ENCODE measurements at places on chromosomes 12 and 14. TPM values are rescaled to one million over a fixed set of nuclear protein-coding genes. Genes with fewer than 3 reads are reported as not detected.
A peak's percentile ranks its signal among the peaks of the same experiment; 100 is the strongest.

- DNase-seq = no peak
Measured at GRCh38 chr12:79344855-79345847, 345.6 kb downstream of the PAWR start.

- DNase-seq = no peak
Measured at GRCh38 chr14:106021832-106022231, 495.4 kb downstream of the TMEM121 start.

DNA sequence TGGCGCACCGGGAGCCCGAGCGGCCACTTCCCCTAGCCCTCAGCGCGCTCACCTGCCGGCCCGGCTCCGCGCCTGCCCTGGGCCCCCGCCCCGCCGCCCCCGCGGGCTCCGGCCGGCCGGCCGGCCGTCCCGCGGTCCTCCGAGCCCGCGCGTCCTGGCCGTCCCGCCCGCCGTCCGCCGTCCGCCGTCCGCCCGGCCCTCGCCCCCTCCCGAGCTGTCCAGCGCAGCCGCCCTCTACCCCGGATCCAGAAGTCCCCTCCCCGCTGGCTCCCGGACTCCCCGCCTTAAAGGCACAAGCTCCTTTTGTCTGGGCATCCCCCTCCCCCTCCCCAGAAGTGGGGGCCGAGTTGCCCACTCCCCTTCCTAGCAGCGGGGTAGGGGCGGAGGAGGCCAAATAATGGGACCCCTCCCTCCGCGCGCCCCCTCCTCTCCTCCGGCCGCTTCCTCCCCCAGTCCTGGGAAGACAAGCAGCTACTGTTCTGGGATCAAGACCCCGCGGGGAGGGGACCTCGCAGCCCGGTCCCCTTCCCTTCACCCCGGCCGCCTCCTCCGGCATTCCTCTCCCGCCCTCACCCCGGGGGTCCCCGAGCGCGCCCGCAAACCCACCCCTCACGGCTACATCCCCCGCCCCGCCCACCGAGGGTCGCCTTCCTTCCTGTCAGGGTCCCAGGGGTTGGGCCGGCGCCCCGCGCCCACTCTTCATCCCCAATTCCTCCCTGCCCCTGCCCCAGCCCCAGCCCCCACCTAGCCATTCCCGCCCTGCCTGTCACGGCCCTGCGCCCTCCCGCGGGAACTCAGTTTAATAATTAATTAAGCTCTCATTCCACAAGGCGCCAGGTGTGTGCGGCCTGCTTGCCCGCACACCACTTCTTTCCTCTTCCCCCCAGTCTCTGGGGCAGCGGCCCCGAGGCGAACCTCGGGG, at the start of gene ADCY6:
TSS of gene ADCY6 (minus strand) at position 236 of the 922 bp plus-strand sequence. CDS start 5,655 bp downstream, outside the sequence.
- peak; percentile 88 for DNase-seq

GRCh38 chr14:27553790-27554189, 956.0 kb upstream of the NOVA1 start:
- no peak for DNase-seq

GRCh38 chr14:85915711-85916110, 385.8 kb downstream of the FLRT2 start:
- no peak for DNase-seq

DNA sequence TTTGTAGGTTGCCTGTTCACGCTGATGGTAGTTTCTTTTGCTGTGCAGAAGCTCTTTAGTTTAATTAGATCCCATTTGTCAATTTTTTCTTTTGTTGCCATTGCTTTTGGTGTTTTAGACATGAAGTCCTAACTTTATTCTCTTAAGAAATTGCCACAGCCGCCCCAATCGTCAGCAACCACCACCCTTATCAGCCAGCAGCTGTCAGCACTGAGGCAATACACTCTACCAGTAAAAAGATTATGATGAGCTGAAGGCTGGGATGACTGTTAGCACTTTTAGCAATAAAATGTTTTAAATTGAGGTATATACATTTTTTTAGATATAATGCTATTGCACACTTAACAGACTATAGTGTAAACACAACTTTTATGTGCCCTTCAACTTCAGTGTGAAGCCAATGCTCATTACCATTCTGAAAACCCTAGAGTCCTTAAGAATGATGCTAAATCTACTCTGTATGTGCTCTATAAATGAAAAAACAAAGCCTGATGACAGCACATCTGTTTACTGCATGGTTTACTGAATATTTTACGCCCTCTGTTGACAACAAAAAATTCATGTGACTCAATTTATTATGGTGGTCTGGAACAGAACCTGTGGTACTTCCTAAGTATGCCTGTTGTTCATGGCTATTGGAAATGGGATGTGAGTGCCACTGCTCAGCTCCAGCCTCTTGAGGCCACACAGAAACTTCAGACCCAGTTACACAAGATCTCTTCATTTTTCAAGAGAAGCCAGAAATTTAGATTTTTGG, 197.4 kb downstream of the DUSP6 start:
- no peak for DNase-seq

DNA sequence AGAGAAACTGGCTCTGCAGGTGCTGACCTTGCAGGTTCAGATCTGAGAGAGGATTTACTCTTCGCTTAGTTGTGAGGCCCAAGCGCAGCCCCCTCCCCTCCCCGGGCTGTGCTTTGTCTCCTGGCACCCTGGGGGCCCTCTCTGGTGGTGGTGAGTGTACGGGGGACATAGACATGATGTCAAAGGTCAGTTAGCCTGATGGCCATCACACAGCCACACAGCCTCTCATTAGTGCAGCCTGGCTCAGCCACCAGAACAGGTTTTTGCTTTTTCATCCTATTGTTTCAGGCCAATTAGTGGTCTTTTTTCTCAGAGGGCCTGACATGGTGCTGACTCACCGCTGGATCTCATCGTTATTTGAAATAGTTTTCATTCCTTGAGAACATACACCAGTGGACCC, 437.9 kb downstream of the AACS start:
- no peak for DNase-seq

Gene KLHDC2
- total RNA-seq = 54.8 TPM

Gene TSPAN19
- total RNA-seq = not detected

- DNase-seq = no peak
Measured at GRCh38 chr12:105358789-105359188, 28.3 kb downstream of the C12orf75 start.

- DNase-seq = no peak
Measured at GRCh38 chr14:71856199-71856919, 75.9 kb upstream of the RGS6 start.

GRCh38 chr12:127912035-127912665, 354.8 kb upstream of the TMEM132C start:
- no peak for DNase-seq

Gene CCDC38
- not detected for total RNA-seq

DNA sequence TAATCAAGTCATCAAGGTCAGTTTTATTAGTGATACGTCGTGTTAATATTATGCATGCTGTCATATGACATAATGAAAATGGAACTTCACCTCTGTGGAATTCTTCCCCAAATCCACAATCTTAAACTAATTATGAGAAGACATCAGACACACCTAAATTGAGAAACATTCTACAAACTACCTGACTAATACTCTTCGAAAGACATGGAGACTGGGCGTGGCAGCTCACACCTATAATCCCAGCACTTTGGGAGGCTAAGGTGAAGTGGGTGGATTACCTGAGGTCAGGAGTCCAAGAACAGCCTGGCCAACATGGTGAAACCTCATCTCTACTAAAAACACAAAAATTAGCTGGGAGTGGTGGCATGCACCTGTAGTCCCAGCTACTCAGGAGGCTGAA, 33.3 kb upstream of the KRAS start:
- no peak for DNase-seq

Gene RNASE13
- not detected for total RNA-seq

Gene ACOT4
- total RNA-seq = 1.6 TPM

DNA sequence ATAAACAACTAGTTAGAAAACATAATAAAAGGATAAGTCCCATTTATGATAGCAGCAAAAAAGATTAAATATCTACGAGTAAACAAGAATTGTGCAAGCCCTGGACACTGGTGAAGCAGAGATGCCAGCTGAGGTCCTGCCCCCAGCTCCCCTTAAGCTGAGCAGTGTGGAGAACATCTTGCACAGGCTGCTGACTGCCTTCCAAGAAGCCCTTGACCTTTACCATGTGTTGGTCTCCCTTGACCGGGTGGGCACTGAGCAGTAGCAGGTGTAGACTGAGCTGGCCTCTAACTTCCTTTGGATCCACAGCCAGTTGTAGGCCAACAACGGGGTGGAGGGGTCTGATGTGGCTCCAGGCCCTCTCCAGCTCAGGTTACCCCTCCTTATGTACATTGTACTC, 47.7 kb upstream of the PAPLN start:
- DNase-seq = no peak

Gene CCDC77
- 2.9 TPM for total RNA-seq

Gene CFAP54
- total RNA-seq = 0.38 TPM

DNA sequence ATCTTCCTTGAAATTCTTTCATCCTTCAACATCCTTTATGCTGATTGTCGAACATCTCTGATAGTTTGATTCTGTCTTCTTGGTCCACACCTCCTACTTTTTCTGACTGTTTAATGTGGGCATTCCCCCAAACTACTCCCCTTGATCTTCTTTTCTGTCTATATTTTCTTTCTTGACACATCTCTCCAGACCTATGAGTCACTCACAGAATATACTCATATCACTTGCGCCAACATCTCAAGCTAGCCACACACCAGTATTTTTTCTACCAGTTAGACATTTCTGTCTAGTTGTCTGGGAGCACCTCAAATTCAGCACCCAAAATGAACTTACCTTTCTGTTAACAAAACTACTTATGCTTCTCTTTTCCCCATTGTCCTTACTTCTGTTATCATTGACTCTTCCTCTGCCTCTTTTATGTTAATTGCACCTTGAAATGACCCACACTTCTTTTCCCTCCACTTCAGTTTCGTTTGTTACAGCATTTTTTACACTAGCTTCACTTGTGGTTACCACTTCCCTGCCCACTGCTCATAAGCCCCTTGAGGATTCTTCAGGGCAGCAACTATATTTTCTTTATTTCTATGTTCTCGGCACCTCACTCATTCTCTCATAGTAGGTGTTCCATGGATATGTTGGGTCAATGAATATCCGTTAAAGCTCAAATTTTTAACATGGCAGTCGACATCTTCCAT, 33.5 kb downstream of the TSHR start:
- DNase-seq = no peak

- DNase-seq = no peak
Measured at GRCh38 chr14:88848571-88848970, 24.1 kb downstream of the TTC8 start.

GRCh38 chr12:94560431-94561221, 89.7 kb downstream of the TMCC3 start:
- DNase-seq = no peak

GRCh38 chr14:99850709-99851108, 57.5 kb downstream of the EML1 start:
- DNase-seq = no peak

DNA sequence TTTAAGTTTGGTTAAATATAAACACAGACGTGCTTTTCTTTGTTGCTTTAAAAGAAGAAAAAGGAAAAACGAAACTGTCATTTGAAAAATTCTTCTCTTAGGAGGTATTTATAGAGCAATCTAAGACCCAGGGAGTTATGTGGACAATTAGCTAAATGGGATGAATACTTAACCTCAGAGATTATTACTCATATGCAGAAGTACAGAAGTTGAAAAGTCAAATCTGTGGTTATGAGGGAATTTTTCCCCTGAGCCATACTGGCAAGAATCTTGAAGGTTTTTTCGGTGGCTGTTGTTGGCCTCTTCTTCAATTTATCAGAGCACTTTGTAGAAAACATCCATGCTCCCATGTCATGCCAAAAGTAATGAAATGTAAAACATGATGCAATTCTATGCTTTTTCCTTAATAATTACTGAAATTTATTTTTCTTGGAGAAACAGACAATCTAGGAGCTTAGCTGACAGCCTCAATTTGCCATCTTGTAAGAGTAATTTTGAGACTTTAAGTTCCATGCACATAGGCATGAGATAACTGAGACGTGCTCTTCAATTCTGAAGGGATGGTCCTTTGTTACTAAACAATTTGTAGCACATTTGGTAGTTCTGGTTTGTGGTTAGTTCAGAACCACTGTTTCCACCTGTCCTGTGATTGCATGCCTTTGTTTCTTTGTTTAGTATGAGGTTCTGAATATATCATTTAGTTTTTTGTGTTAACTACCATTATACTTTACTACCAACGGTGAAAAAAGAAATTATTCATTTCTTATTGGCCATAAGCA, 126.6 kb downstream of the BCAT1 start:
- DNase-seq = no peak

DNA sequence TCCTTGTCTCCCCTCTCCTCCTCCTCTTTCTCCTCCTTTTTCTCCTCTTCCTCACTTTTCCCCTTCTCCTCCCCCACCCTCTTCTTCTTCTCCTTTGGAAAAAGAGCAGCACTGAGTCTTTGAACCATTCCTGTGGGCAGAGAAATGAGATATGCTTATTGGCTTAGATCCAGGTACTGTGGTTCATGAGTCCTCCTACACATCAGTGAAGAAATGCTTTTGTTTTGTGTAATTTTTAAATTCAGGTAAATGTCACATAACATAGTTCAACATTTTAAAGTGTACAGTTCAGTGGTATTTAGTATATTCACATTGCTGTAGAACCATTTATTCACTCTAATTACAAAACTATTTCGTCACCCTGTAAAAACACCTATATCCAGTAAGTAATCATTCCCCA, 402.1 kb downstream of the AACS start:
- DNase-seq = no peak

GRCh38 chr12:40248034-40248433, 23.2 kb downstream of the LRRK2 start:
- no peak for DNase-seq

Gene ENDOU
- total RNA-seq = 0.68 TPM

DNA sequence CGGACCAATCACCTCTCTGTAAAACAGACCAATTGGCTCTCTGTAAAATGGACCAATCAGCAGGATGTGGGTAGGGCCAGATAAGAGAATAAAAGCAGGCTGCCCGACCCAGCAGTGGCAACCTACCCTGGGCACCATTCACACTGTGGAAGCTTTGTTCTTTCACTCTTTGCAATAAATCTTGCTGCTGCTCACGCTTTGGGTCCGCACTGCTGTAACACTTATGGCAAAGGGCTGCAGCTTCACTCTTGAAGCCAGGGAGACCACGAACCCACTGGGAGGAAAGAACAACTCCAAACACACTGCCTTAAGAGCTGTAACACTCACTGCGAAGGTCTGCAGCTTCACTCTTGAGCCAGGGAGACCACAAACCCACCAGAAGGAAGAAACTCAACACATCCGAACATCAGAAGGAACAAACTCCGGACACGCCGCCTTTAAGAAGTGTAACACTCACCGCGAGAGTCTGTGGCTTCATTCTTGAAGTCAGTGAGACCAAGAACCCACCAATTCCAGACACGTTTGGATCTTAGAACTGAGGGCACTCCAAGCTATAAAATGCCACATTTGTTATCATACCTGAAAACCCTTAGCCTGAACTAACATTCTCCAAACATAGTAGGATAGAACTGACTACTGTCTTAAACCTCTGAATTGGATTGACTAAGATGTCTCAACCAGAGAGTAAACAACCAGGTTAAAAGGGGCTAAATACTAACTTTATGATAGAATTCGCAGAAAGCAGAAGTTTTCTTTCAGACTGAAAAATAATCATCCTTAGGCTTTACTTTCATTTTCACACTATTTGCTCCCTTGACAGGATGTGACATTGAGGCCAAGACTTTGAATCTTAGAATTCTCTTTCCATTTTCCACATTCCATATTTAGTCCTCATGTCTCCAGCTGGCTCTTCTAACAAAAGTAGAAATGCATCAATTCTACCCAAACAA, 33.6 kb downstream of the CDKL1 start:
- DNase-seq = no peak
